Regular cardiac myocyte (primary cell): ENCODE measurements at places on chromosomes 3 and 15. TPM values are rescaled to one million over a fixed set of nuclear protein-coding genes. Genes with fewer than 3 reads are reported as not detected.

The CD200R1 gene
- total RNA-seq: under 0.01 TPM in 1 of 2 replicates, not detected in the other

The KBTBD13 gene
- not detected in 2 replicates for total RNA-seq

The RAB7A gene
- total RNA-seq: 43.7 and 46.2 TPM in 2 replicates

The KLHL25 gene
- 3.7 and 5.6 TPM in 2 replicates for total RNA-seq

The CCK gene
- 0.38 and 5.1 TPM in 2 replicates for total RNA-seq
